ENCODE measurements at places on chromosomes 13 and 19. TPM values are rescaled to one million over a fixed set of nuclear protein-coding genes. Genes with fewer than 3 reads are reported as not detected.
A peak's percentile ranks its signal among the peaks of the same experiment; 100 is the strongest.

DNA sequence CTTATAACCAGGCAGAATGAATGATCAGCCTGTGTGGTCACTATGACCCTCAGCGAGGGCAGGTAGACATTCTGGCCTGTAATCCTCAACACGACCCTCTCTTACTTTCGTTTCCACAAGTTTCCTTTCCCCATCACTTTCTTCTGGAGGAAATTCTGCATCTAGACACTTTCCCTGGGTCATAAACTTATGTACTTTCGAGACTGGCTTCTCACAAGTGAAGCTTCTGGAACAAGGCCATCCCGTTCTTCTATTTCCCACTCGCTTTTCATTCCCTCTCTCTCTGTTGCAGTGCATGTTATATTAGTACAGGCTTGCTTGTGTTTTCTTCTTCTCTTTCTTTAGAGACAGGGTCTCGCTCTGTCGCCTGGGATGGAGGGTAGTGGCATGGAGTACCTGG is 23.1 kb upstream of the KL start:
- no peak for DNase-seq

DNA sequence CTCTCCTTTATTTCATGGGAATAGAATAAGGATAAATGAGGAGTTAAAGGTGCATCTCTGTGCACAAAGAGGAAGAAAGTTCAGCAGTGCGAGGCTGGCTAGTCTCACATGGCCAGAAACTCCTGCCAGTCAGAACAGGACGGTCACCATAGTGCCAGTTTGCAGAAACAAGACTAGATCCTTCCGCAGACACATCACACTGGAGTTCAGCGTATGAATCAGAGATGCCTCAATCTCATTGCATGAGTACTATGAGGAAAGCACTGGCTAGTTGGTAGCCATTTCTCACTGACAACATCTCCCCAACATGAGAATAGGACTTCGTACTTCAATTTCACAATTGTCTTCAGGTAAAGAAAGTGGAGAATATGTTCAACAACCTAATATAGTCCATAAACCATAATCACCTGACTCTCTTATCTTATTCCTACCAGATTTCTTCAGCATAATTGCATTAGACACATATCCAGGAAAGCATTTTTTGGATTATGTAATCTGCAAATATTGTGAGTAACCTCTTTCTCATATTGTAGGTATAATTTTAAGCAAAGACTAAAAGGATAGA is 34.9 kb downstream of the RXFP2 start:
- no peak for DNase-seq

The ZIM2 gene
- total RNA-seq: not detected

GRCh38 chr13:40445557-40445990 is 220.9 kb downstream of the FOXO1 start:
- peak; percentile 55 for DNase-seq

The NLRP7 gene
- not detected for total RNA-seq

- no peak for DNase-seq
These were observed 74.2 kb upstream of the CSNK1A1L start for GRCh38 chr13:37179645-37180044.

DNA sequence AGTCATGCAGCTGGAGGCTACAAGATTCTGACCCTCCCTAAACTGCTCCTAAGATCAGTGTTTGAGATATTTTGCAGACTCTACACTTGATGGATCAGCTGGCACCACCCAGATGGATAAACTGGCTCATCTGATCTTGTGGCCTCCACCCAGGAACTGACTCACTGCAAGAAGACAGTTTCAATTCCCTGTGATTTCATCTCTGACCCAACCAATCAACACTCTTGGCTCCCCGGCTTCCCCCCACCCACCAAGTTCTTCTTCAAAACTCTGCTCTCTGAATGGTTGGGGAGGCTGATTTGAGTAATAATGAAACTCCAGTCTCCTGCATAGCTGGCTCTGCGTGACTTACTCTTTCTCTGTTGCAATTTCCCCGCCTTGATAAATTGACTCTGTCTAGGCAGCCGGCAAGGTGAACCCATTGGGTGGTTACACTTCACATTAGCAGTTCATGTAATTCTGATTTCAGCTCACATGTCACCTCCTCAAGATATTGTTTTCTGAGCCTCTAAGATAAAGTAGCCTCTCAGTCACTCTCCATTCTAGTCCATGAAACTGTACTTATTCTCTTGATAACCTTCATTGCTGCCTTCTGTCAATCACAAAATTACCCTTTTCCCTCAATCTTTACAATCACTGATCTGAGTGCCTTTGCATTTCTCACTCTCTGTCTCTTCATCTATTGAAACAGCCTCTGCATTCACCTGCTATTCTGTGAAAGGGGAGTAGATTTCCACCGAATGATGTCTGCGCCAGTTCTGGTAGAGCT is 9.9 kb upstream of the FPR3 start:
- no peak for DNase-seq

Data from esophagus squamous epithelium (tissue), 5 donors.